ENCODE measurements at places on chromosomes 7 and 10.

- DNase-seq, result no peak
These were observed 287.2 kb downstream of the HGF start for GRCh38 chr7:81482600-81483186.

DNA sequence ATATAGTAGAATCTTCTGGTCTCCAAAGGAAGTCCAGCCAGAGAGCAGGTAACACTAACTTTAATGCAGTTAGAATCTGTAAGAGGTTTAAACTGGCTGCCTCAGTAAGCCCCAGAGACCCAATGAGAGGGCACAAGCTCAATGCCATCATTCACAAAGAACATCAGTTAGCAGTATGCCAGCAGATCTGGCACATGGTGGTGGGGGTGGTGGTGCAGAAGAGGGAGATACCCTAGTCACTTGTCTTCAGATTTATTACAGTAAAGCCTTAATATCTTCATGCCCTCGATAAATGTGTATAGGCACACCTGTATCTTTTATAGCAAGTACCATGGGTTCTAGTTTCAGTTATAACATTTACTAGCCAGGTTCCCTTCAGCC is 86.2 kb downstream of the SORBS1 start:
- no peak for DNase-seq

- DNase-seq, result no peak
These were observed 33.7 kb downstream of the ZNF37A start for GRCh38 chr10:38127812-38128211.

GRCh38 chr10:114499630-114500190 is 95.4 kb upstream of the AFAP1L2 start:
- no peak for DNase-seq

DNA sequence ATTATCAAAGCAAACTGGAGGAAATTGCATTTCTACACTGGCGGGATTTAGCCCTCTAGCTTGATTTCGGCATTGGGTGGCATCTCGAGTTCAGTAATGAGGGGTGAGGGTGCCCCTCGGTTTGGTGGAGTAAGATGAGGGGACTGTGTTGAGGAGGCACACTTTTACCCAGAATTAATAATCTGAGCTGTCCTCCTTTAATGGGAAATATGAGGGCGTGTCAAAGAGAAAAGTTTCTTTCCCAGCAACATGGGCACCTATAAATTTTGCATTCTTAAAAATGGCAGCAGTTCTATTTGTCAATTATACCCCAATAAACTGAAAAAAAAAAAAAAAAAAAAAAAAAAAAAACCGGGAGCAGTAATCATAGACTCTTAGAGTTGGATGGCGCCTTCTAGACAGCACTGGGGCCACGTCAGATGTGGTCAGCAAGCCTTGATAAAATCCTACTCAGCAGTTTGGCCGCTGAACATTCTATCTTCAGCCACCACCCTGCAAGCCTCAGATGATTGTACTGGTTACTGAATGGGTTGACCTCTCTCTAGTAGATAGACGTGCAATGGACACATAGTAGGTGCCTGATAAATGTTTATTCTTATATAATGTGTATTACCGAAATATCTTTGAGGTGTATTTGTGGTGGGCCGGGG is 931 bp downstream of the PAPSS2 start:
- no peak for DNase-seq

DNA sequence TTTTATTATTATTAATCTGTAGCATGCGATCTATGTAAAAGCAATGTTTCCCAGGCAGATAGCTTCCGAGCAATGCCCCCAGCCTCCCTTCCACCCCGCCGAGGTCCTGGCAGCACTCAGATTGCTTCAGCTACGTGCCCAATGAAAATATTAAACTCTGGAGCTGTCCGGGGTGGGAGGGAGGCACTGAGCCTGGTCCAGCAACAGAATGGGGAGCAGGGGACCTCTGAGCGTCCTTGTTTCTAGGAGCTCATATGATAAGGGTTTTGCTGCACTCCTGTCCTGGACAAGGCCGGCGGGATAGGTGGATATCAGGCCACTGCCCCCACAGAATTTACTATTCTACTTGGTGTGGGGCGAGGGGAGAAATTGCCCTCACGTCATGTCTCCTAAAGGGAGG is 44.5 kb upstream of the CDK1 start:
- DNase-seq, result no peak

GRCh38 chr10:79088176-79088575 is 19.4 kb downstream of the ZMIZ1 start:
- no peak for DNase-seq

GRCh38 chr7:140390466-140391190 is 7.7 kb downstream of the SLC37A3 start:
- DNase-seq, result no peak

GRCh38 chr10:15856328-15857015 is 3.8 kb downstream of the MINDY3 start:
- DNase-seq, result no peak

DNA sequence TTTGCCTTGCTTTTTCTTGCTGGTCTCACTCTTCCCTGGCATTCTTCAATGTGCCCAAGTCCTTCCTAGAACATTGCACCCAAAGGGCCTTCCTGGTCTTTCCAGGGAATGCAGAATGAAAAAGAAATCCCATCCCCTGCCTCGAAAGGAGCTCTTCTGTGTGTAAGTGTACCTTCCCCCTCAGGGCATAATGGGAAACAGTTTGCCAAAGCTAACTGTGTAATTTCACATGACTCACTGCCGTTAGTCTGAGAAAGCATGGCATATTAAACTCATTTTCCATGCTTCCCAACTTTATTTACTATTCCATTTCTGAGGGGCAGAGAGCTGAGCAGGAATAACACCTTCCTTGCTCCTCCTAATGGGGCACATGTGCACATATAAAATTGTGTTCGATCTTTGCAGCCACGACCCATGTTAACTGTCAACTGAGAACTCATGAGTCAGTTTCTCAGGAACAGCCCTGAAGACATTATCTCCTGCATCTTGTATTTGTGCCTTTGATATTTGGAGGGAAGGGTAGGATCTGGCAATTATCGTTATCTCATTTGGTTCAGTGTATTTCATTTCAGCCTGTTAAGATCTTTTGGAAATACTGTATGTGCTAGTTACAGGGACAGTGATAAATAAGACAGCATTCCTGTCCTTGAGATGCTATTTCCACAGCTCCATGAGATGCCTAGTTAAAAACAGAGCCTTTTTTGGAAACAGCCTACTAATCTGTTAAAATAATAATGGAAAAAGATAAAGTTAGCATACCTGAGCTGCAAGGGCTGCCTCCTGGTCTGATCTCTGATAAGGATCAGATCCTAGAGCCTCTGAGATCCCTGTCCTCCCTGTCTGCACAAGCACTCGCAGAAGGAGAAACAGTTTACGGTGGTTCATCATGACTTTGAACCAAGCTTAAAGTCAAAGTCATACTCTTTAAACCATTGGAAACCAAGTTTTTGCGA is 42.3 kb downstream of the IKZF1 start:
- DNase-seq, result no peak

GRCh38 chr7:112292162-112292561 is 85.7 kb downstream of the ZNF277 start:
- DNase-seq, result no peak

DNA sequence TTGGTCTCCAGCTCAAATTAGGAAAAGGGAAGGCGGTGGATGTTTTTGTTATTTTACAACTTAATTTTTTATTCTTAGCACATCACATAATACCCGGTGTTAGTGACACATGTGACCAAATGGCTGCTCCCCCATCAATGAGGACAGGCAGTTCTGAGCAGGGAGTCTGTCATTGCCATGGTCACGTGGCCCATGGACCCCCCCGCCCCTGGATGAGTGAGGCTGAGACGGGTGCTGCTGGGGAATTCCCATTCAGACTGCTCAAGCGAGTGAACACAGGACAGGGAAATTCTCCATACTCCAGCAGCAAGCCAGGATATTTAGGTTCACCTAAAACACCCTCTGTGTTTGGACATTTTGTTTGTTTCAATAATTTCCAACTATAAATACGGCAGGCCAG is 34.7 kb upstream of the SLC35B4 start:
- no peak for DNase-seq

- DNase-seq, result no peak
These were observed 511.2 kb upstream of the KCND2 start for GRCh38 chr7:119761776-119762175.

DNA sequence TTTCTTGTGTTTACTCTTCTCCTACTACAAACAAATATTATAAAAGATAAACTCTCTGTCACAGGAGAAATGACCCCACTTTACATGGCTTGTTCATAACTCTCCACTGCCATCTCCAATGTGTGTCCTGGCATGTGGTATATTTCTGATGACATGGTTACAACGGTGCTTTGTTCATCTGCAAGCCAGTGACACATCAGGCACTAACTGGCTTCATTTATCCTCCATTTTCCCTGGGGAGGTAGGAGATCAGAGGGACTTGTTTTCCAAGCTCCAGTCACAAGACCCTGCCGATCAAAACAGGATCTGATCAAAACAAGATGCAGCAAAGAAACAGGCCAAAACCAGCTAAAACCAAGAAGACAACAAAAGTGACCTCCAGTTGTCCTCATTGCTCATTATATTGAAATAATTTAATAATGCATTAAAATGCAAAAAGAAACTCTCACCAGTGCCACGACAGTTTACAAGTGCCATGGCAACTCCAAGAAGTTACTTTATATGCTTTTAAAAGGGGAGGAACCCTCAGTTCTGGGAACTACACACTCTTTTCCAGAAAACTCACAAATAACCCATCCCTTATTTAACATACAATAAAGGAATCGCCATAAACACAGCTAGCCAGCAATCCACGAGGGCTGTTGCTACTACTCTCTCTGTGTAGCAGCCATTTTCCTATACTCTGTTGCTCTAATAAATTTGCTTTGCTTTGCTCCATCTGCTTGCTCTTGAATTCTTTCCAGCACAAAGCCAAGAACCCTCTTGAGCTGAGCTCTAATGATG is 224.2 kb downstream of the XPNPEP1 start:
- DNase-seq, result no peak

DNA sequence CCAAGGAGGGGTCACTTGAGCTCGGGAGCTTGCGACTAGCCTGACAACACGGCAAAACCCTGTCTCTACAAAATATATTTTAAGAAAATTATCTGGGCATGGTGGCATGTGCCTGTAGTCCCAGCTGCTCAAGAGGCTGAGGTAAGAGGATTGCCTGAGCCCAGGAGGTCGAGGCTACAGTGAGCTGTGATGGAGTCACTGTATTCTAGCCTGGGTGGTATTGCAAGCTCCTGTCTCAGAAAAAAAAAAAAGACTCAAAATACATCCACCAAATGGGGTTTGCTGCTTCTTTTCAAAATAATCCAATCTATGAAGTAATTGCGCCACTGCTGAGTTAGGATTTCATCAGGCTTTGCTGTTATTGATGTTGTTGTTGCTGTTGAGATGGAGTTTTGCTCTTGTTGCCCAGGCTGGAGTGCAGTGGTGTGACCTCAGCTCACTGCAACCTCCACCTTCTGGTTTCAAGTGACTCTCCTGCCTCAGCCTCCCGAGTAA is 11.1 kb upstream of the VIM start:
- DNase-seq, result no peak

DNA sequence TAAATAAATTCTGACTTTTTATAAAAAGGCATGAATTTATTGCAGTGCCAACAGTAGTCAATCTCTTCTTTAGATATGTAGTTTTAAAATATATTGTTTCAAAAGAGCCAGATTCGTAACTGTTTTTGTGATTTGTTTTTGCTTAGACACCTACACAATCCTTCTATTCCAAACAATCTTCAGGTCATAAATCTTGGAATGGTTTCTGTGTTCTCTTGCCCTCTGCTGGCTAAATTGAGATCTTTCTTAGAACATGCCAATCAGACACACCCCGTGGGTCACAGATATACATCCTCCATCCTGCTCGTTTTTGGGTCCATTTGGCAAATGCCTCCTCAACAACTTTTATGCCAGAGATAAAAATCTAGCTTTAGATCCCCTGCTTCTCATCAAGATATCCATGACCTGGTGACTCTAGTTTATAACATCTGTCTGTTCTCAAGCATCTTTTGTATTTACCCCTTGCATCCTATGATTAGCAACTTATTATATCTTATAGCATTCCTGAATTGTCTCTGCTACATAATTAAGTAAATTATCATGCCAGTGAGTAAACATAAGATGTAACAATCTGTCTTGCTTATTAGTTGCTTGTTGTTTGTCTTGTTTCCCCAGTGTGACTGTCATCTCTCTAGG is 35.3 kb upstream of the IFRD1 start:
- DNase-seq, result no peak

DNA sequence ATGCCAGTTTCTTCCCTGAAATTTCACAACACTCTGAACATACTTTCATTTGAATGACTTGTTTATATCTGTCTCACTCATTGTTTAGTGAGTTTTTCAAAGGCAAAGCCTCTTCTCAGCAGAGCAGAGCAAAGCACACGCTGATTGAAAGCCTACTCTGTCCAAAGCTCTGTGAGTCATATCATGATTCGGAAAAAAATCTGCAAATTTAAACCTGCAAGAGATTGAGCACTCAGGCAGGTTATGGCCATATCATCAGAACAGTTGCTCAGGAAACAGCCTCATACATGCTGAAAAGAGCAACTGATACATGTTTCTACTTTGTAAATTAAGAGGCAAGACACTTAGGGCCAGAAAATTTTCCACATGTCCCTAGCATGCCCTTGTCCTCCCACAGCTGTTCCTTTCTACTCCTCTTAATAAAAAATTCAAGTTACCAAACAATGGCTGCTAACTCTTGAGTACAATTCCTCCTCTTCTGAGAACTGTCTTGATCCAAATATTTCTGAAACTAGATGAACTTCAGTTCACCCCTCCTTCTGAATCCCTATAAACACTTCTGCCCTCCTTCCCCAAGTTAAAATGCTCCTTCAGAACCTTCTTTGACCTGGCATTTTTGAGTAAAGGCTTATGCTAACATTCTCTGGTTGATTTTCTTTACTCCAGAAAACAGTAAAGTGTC is 140.6 kb upstream of the HPS1 start:
- no peak for DNase-seq

- DNase-seq, result no peak
These were observed 466.5 kb downstream of the GRID1 start for GRCh38 chr10:85900061-85900460.

- no peak for DNase-seq
These were observed 165.4 kb downstream of the SUGCT start for GRCh38 chr7:40300146-40300670.

DNA sequence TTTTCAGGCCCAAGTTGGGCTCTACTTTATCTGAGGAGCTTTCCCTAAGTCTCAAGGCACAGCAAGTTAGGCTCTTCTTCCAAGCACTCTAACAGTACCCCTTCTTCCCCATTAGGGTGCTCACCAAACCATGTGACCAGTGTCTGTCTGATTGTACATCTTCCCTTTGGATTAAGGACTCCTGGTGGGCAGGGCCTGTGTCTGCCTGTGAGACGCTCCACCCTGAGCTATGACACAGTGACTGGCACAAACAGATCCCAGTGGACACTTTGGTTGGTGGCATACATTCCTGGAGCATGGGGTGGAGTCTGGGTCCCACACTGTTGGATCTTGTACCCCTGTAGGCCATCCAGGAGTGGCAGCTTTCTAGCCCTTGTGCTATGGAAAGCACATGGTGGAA is 23.8 kb downstream of the PLPP4 start:
- no peak for DNase-seq

All from KG1 (cell line).